Ascending aorta (tissue), 2 donors: ENCODE measurements at places on chromosomes 7 and 10. TPM values are rescaled to one million over a fixed set of nuclear protein-coding genes. Genes with fewer than 3 reads are reported as not detected.

IFIT3 gene
- total RNA-seq: 1.9 TPM

CEP55 gene
- not detected for total RNA-seq

NRP1 gene
- total RNA-seq: 122 TPM

UNCX gene
- total RNA-seq: not detected

PDIA4 gene
- 129 TPM for total RNA-seq

CALHM2 gene
- total RNA-seq: 124 TPM

PDK4 gene
- 227 TPM for total RNA-seq

MUC12 gene
- total RNA-seq: 0.85 TPM

HOXA7 gene
- total RNA-seq: 12.0 TPM

NEUROG3 gene
- not detected for total RNA-seq

PRSS58 gene
- not detected for total RNA-seq

GIMAP5 gene
- total RNA-seq: 89.3 TPM

CXCL12 gene
- 288 TPM for total RNA-seq

RASA4 gene
- 815 TPM for total RNA-seq

GPR15LG gene
- total RNA-seq: not detected

ZNF37A gene
- 2.8 TPM for total RNA-seq

LYZL1 gene
- total RNA-seq: not detected

NKX1-2 gene
- total RNA-seq: not detected

LIPJ gene
- not detected for total RNA-seq

ABCB1 gene
- total RNA-seq: 5.5 TPM

TRIL gene
- total RNA-seq: 13.5 TPM

H2BK1 gene
- total RNA-seq: not detected
